H54 (cell line): ENCODE measurements at places on chromosomes 13 and 19.

- DNase-seq: no peak
These were observed 23.9 kb upstream of the URAD start for GRCh38 chr13:28012383-28012782.

GRCh38 chr19:50330365-50331078 lies 1.3 kb upstream of the KCNC3 start:
- peak; percentile 92 for DNase-seq

DNA sequence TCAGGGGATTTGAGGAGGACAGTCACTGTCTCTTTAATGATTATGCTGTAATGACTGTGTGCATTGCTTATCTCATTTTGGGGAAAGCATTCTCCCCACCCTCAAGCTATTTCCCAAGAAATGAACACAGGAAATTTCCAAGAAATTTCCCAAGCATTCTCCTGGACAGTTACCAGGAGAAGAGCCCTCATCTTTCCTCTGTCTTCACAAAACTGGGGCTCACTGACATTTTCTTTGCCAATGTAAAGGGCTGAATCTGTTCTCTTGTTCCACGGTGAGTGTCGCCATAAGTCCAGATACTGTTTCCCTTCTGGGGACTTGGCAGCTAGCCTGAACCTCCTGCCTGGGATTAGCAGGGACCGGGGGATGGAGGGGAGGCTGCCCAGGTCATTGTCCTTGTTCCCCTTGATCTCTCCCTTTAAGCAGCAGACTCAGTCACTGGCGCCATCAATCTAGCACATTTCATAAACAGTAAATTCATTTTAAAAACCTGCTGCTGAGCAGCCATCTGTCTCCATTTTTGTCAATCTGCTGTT lies 172.8 kb downstream of the DNAJC15 start:
- no peak for DNase-seq

DNA sequence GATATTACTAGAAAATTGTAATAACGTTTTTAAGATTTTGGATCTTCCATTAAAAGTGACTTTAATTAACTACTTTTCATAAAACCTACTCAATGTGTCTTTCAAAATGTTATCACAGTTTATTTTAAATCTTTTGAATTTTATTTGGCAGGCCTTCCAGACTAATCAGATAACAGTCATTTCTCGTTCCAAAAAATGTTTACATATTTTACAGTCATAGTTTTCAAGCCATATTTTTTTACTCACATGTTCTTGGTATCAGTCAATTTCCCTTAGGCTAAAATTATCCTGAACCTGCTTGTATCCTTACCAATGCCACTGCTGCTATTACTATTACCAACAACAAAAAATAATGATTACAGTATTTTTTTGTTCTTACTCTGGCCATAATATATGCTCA lies 1783.5 kb downstream of the SLITRK5 start:
- no peak for DNase-seq

GRCh38 chr13:98328511-98328910 lies 151.4 kb upstream of the RNF113B start:
- no peak for DNase-seq

- DNase-seq: no peak
These were observed 30.0 kb downstream of the PDE4A start for GRCh38 chr19:10450191-10450852.

DNA sequence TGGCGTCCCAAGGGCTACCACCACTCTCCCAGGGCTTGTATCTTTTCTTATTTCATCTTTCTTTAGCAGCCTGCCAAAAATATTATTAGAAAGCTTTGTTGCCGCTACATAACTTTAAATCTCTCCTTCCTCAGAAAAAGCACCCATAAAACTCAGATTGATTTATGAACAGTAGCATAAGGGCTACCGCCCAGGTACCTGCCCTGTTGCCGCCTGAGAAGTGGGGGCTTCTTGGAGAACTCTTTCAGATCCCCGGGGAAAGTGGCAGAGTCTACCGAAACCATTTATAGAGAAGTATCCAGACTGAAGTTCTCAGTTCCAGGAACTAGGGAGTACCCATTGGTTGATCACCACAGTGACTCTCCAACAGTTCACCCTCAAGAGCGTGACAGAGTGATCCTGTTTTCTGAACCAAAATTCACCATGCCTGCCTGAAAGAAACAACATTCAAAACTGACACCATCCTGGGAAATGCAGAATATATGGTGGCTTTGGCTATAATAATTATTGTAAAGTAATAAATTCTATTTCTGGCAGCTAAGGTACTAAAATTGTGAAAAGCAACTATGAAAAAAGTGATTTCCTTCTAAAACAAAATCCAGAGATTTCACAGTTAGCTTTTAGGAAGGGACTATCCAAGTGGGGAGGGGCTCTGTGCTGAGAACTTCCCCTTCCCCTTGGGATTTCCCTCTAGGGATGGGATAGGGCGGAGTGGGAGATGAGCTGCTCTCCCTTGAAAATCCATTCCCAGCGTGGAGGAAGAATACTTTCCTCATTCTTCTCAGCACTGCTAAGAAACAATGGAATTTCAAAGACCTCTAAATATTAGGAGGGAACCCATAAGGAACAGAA lies 877 bp upstream of the N4BP2L1 start:
- no peak for DNase-seq

DNA sequence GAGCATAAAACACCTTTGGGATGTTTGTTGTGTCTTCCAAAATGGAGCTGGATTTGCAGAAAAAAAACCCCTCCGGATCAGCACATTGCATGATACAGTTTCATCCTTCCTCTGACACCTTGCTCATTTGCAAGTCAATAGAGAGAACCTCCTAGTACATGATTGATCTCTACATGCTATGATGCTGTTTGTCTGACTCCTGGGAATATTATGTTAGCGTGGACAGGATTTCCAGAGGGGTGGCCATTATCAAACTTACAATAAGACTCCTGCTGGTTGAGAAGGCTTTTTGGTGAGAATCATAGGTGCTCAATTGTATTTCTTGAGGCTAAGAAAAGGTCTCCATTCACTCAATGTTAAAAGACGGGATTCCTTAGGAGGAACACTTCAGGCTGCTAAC lies 75.9 kb upstream of the SCEL start:
- DNase-seq: no peak

GRCh38 chr19:532561-533363 lies 1.2 kb downstream of the CDC34 start:
- peak; percentile 69 for DNase-seq

DNA sequence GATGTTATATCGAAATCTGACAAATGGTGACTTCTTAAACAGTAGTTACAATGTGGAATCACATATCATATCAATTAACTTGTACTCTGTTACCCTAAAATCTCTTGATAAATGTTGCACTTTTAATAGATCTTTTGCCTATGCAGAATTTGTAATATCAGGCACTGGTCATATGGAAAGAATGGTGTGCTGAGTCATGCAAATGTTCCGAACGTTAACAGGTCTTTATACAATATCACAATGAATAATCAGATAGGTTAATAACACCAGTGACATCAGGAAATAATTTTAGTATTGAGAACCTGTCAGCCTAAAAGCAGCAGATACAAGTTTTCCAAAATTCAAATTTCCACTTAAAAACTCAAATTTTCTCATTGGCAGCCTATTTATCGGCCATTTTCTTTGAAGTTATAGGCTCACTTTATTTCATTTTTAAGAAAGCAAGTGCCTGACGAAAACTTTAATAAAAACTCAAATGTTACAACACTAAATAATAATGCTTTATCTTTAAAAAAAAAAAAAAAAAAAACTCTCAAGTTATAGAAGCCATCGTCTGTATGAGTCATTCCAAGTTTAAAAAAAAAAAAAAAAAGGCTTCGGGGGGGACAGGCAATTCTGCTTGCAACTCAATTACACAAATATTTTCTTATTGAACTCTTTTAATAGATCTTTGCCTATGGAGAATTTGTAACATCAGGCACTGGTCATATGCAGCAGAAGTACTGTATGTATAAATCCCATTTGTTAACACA lies 180.9 kb downstream of the DIAPH3 start:
- no peak for DNase-seq

DNA sequence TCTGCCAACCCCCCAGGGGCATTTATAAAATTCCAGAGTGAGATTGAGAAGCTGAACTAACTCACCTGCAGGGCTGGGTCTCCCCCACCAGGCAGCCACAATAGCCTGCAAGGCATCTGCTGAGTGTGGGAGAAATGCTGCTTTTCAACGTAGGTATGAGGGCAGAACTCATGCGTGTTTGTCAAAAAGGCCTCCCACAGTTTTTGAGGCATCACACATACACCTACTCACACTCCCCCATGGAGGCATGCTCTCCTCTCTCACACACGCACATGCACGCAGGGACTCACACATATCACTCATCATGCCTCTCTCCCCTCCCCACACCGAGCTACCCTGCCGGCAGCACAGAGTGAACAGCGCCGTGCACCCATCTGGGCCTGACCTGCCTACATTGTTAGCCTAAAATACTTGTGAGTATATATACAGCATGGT lies 390.5 kb downstream of the FGF9 start:
- no peak for DNase-seq

DNA sequence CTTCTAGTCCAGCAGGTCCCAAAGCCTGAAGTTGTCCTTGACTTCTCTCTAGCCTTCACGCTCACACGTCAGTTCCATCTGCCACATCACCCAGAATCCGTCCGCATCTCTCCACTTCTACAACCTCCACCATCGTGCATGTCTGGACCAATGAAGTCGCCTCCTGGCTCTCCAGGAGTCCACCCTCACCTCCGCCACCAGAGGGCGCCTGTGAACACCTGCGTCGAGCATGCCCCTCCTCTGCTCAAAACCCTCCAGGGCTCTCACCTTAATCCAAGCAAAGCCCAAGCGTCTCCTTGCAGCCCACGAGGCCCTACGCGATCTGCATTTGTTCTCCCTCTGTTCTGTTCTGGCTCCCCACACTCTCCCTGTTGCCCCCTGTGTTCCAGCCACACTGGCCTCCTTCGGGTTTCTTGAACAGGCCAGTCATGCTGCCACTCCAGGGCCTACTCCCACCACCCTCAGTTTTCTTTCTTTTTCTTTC lies 3.7 kb downstream of the USHBP1 start:
- peak; percentile 81 for DNase-seq

DNA sequence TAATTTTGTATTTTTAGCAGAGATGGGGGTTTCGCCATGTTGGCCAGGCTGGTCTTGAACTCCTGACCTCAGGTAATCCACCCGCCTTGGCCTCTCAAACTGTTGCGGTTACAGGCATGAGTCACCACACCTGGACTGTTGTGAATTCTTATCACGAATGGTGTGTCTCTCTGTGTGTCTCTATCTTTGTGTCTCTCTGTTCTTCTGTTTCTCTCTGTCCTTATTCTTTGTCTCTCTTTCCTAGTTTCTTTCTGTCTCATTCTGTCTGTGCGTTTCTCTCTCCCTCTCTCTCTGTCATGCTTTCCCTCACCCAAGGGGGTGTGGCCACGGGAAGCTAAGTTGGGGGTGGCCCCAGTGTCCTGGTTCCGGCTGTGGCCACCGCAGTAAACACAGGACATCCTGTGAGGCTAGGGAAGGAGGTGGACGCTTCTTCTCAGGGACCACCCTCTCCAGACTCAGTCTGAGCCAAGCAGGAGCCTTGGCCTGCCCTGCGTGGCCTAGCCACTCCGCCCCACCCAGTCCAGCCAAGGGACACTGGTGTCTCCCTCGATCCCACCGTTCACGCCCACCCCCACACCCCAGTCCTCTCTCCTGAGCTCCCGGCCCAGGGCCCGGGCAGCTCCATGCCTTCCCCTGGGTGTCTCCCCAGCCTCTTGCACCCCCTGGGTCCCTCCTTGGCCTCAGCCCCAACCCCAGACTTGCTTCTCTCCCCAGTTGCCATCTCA lies 3.9 kb upstream of the PRX start:
- DNase-seq: no peak

- no peak for DNase-seq
These were observed 66.3 kb downstream of the IRS2 start for GRCh38 chr13:109719962-109720646.

DNA sequence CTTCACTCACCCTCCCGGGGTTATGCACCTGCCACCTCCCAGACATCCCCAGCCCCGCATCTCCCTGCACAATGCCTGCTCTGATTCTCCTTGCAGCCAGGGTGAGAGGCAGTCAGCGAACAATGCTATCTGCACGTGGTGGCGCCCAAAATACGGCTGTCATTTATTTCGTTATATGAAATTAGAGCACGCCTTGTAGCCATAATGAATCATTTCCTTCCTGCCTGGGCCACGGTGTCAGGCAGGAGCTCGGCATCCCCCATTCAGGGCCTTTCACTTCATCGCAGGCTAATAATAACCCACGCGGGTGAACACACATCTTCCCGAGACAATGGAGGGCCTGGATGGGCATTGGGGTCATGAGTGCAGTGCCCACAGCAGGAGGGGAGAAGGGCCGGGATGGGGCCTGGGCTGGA lies 143.8 kb upstream of the ZNF507 start:
- no peak for DNase-seq

- no peak for DNase-seq
These were observed 55.3 kb downstream of the STK24 start for GRCh38 chr13:98521461-98522247.

DNA sequence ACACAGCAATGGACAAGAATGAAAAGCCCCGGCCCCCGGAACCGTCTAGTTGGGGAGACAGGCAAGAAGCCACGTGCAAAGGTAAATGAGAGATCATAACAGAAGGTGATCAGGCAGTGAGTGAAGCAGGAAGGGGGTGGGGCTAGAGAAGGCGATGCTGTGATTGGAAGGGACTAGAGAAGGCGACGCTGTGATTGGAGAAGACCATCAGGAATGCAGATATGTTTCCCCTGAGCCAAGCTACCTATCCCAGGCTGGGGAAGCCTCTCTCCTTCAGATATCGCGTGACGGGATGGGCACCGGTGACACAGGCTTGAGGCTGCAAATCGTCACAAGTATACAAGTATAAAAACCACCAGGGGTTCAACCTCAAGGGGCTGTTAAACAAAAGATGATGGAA lies 21.8 kb downstream of the DCAF15 start:
- DNase-seq: no peak

DNA sequence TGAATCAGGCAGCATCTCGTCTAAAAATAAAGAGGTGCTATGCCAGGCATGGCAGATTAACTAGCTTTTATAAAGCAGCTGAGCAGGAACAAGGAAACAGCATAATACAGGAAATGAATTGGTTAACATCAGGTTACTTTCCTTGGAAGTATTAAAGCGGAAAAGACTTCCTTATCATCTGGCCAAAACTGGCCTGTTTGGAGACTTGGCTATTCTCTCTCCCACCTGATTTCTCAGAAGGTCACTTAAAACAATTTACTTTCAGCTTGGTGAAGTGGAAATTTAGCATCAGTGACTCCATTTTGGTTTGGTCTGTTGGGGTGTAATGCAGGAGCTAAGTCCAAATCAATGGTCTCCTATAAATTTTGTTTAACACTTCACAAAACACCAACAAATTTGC lies 191.6 kb downstream of the NUFIP1 start:
- no peak for DNase-seq

GRCh38 chr19:42344336-42344893 lies 19.0 kb downstream of the MEGF8 start:
- no peak for DNase-seq
